ENCODE measurements at places on chromosomes 7 and 10. TPM values are rescaled to one million over a fixed set of nuclear protein-coding genes. Genes with fewer than 3 reads are reported as not detected.

The SLC39A12 gene
- total RNA-seq = under 0.01 TPM

The FOXK1 gene
- total RNA-seq = 24.7 TPM

The GNGT1 gene
- not detected for total RNA-seq

The DIP2C gene
- total RNA-seq = 5.0 TPM

The MAT1A gene
- not detected for total RNA-seq

The UMAD1 gene
- 4.8 TPM for total RNA-seq

The CCDC3 gene
- 2.2 TPM for total RNA-seq

The NACAD gene
- total RNA-seq = 0.18 TPM

The ZNF488 gene
- 0.09 TPM for total RNA-seq
